ENCODE measurements at places on chromosomes 3 and 15. TPM values are rescaled to one million over a fixed set of nuclear protein-coding genes. Genes with fewer than 3 reads are reported as not detected.

The BLM gene
- total RNA-seq: 0.68 TPM

The MKRN2OS gene
- not detected for total RNA-seq

The GBE1 gene
- total RNA-seq: 27.3 TPM

The LMAN1L gene
- total RNA-seq: not detected

The PLA2G4B gene
- 5.9 TPM for total RNA-seq

The DLL4 gene
- total RNA-seq: 3.7 TPM

The SH3BP5 gene
- total RNA-seq: 10.5 TPM

The ATP13A5 gene
- not detected for total RNA-seq

The HTD2 gene
- 6.8 TPM for total RNA-seq

The SRP14 gene
- total RNA-seq: 56.8 TPM

Data from left lobe of liver (tissue), 2 donors.